ENCODE measurements at places on chromosomes 5 and 9.

DNA sequence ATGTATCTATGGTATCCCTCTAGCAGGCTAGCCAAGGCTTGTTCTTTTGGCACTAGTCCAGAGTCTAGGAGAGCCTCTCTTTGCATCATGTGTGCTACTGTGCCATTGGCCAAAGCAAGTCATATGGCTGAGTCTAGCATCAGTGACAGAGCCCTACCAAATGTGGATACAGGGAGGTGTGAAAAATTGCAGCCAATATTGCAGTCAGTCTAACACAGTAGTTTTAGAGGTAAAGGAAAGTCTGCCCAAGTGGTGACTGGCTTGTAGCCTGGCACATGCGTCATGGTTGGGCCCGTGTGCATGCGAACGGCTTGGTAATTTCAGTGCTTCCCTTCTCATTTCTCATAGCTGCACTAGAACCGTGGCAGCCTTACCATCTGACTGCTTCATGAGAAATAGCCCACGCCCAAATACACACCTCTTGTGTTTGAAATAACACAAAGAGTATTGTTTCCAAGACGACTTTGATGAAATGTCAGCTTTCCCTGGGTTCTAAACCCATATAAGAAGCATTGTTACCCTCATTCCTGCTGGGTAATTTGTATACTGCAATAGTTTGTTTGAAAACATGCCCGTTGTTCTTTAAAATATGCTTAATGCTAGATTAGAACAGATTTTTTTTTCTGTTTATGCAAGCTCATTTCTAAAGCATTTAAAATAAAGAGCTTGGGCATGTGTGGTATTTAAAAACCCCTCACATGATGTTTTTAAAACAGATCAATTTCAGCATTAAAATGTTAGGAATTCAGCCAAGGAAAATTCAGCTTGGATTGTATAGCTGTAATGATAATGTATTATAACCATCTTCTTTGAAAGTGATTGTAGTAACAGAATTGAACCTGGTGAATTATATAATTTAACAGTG, 113.2 kb downstream of the TLE4 start:
- no peak for DNase-seq

GRCh38 chr9:98075332-98075805, 18.8 kb downstream of the NANS start:
- DNase-seq, result no peak

DNA sequence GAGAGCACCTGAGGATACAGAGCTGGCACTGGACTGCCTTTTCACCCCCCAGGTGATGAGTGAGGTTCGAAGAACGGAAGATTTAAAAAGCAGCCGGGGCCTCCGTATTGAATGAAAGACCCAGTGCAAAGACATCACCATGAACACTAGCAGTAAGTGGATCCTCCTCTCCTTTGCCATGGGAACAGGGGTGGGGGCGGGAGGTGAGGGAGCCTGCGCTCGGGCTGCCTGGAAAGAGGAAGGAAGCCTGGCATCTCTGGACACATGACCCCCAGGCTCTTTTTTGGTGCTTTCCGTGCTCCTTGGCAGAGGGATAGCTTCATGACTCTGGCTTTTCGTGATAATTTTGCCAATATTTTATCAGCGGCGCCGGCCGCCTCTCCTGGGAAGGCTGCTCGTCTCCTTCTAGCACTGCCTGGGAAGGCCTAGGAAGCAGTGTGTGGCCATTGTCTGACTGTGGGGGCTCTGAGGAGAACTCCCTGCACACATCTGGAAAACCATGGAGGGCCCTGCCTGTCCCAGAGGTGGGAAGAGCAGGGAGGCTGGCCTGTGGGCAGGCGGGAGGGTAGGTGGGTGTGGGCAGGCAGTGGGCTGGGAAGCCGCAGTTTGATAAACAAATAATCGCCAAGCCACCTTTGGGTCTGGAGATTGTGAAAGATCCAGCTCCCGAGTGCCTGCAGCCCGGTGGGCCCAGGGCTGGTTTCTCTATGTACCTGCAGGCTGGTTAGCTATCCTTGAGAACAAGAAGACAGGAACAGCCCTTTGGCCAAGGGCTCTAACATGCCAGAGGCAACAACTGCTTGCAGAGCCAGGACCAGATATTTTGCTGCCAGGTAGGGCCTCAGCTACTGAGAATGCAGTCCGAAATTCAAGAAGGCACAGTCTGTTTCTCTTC, 911 bp downstream of the ABLIM3 start:
- no peak for DNase-seq

DNA sequence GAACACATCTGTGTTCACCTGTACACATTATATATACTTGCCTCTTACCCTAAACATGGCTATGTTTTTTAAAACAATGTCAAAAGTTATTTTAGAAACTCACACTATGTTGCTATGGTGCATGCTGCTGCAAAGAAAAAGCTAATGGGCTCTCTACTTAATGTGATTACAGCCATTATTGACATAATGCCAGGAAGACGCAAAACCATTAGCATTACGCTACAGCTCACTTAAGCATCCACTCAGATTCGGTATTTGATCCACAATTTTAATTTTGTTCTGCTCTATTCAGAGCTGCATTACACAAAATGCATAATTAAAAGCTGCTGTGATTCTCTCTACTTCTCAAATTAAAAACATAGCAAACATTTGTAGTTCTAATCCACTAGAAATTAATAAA, 395.2 kb downstream of the BNC2 start:
- no peak for DNase-seq

- no peak for DNase-seq
Measured at GRCh38 chr5:113201715-113202114, 225.1 kb downstream of the DCP2 start.

DNA sequence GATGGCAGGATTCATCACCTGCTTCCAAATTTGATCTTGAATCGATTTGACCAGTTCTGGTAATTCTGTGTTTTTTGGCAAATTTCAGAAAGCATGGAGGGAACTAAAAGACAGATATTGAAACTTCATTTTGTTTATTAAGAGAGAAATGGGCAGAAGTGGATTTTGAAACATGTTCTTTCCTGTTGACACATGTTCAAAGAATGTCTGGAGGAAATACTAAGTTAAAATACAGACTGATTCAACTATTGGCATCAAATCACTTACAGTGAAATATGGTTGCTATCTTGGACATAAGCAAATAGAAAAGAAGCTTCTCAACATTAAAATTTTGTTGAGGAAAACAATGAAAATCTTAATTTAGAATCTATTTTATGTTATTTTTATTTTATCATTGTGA, 19.3 kb upstream of the GZMK start:
- no peak for DNase-seq
